ENCODE measurements at places on chromosomes 5 and 9. TPM values are rescaled to one million over a fixed set of nuclear protein-coding genes. Genes with fewer than 3 reads are reported as not detected.
A peak's percentile ranks its signal among the peaks of the same experiment; 100 is the strongest.

- H3K4me3 ChIP-seq = no peak overlapping the region
- H3K36me3 ChIP-seq = no peaks in the 10 kb centered on the region
- no peak overlapping the region for H3K27ac ChIP-seq
These were observed 44.4 kb upstream of the CPLX2 start for GRCh38 chr5:175826980-175827379.

DNA sequence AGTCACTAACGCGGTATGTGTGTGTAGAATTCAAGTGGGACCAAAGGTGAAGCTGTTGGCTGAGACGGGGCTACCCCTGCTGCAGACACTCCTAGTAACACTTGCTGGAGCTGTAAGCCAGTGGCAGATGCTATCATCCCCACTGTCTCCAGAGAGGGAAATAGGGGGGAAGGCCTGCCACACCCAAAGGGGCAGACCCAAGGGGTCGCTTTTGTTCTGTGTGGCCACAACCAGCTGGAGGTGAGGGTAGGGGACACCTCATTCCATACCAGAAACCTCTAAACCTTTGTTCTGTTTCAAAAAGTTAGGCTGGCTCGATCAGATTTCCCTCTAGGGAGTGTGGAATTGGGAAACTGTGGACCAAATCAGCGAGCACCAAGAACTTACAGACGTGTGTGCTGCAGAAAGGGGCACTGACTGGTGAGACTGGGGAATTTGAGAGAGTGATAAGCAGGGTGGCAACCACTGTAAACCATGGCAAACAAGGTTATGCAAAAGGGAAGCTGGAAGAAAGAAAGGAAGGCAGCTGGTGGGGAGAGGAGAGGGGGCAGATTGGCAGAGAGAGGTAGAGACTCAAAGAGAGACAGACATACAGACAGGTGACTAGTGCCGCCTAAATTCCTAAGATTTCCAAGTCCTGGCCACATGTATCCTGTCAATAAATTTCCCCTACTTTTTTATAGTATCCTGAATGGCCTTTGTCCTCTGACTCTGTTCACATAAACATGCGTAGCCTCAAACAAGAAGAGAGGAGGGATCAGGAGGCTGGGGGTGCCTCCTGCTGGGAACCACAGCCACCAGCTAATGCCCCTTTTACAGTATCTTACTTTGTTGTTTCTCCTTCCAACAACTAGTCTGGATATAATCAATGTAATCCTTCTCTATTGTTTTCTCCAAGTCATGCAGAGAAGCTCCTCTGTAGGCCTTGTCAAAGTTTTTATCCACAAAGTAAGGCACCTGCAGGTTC is 15.6 kb upstream of the SPATA24 start:
- no peak overlapping the region for H3K4me3 ChIP-seq
- H3K36me3 ChIP-seq = no peaks in the 10 kb centered on the region

PLEKHG4B gene
- 1.7 TPM for total RNA-seq

SV2C gene
- 0.88 TPM for total RNA-seq

TICAM2 gene
- total RNA-seq = 1.2 TPM

DNA sequence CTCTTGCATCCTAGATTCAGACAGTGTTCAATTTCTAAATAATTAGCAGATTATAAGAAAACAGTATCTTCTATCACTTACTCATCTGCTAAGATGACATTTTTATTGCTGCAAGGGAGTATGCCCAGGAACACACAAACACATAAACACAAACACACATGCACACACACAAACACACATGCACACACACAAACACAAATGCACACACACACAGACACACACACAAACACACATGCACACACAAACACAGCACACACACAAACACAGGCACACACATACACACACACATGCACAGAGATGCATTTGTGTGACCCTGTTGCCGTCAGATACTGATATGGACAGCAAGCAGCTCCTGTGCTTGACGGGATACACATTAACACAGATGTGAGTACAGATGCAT is 612.9 kb downstream of the IRX1 start:
- H3K36me3 ChIP-seq = no peaks in the 10 kb centered on the region
- H3K4me1 ChIP-seq = no peaks in the 10 kb centered on the region
- H3K27me3 ChIP-seq = no peaks in the 10 kb centered on the region
- H3K27ac ChIP-seq = no peak overlapping the region
- H3K4me3 ChIP-seq = no peak overlapping the region
- no peak for DNase-seq

GRCh38 chr5:103358305-103358995 is 99.9 kb downstream of the MACIR start:
- DNase-seq = no peak
- H3K27me3 ChIP-seq = no peaks in the 10 kb centered on the region
- H3K4me1 ChIP-seq = no peaks in the 10 kb centered on the region
- no peaks in the 10 kb centered on the region for H3K36me3 ChIP-seq

- H3K27me3 ChIP-seq = no peaks in the 10 kb centered on the region
- H3K4me1 ChIP-seq = peaks cover 73% of the 10 kb centered on the region
- peak overlapping the region; percentile 21 for H3K4me3 ChIP-seq
- DNase-seq = no peak
These were observed 9.5 kb downstream of the LHFPL2 start for GRCh38 chr5:78638973-78639669.

- H3K4me1 ChIP-seq = no peaks in the 10 kb centered on the region
- H3K36me3 ChIP-seq = peaks cover 29% of the 10 kb centered on the region
- DNase-seq = no peak
- no peaks in the 10 kb centered on the region for H3K27me3 ChIP-seq
- H3K27ac ChIP-seq = no peak overlapping the region
- H3K4me3 ChIP-seq = no peak overlapping the region
These were observed 5.1 kb downstream of the MRPS2 start for GRCh38 chr9:135505406-135506187.

DNA sequence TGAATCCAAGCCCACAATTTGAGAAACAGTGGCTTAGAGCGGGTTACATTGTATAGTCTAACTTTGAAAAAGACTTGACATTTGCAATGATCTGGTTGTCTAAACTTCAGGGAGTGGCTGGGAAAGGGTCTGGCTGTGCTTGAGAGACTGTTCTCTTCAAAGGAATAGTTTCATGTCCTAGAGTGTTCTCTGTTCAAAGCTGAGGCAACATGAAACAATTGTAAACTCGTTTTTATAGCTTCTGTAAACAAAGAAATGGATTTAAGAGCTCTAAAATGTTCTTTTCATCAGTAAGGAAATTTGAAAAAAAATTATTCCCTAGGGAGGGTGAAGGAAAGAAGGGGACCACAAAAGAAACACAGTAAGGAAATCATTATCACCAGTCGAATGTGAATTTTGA is 41.6 kb downstream of the FOCAD start:
- no peak for DNase-seq
- no peaks in the 10 kb centered on the region for H3K4me1 ChIP-seq
- H3K4me3 ChIP-seq = no peak overlapping the region
- no peak overlapping the region for H3K27ac ChIP-seq
- peaks cover 3% of the 10 kb centered on the region for H3K36me3 ChIP-seq
- no peaks in the 10 kb centered on the region for H3K27me3 ChIP-seq
